ENCODE measurements at places on chromosomes 3 and 15.

DNA sequence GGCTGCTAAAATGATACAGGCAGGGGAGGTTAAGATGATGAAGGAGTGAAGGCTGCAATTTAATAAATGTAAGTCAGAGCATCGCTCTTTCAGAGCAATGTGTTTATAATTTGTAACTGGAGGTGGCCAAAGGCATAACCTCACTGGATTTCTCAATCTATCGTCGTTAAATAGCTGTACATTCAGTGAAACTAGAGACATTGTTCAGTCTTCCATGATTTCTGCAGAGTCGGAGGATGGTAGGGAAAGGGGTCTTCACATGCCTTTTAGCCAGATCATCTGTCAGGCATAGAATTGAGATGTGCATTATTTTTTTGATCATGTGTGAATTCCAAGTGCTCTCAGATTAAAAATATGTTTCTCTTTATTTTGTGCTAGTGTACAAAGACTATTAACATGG lies 315.4 kb downstream of the OXSM start:
- DNase-seq, result no peak

DNA sequence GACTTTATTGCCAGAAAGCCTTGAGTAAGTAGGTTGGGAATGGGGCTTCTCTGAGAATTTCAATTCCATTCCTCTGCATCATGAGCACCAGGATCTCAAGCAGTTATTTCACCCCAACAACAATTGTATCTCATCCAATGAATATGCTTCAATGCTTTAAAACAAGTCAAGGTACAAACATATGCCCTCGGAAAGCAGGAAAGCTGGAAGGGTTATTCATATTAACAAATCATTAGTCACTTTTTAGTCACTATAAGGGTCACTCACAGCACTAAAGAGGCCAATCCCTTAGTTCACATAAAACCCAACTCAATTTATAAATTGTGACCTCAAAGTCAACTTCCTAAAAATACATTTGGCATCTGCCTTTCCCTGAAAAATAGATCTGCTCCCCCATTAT lies 16.2 kb downstream of the MB21D2 start:
- no peak for DNase-seq

GRCh38 chr3:60176614-60177013 lies 1074.6 kb downstream of the FHIT start:
- no peak for DNase-seq

DNA sequence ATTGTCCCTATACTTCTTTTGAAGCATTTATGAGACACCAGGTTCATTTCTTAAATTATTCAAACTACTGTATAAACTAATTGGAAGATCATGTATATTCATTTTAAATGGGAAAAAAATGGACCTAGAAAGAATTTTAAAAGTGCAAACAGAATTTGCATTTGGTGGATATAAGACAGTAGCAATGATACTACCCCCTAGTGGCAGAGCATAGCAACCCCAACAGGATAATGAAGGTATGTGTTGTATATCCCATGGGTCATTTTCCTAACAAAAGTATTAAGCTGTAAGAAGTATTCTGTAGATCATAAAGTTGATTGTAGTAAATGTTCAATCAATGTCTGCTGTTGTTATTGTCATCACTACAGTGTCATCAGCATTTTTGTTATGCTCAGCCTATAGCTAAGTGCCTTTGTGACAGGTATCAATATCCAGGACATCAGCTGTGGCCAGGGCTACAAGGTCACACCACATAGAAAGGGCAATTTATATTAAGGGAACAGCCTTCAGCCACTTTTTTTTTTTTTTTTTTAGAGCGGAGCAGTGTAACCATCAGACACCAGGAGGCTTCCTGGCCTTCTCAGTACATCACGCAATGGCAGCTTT lies 175.8 kb downstream of the FOXB1 start:
- DNase-seq, result no peak

DNA sequence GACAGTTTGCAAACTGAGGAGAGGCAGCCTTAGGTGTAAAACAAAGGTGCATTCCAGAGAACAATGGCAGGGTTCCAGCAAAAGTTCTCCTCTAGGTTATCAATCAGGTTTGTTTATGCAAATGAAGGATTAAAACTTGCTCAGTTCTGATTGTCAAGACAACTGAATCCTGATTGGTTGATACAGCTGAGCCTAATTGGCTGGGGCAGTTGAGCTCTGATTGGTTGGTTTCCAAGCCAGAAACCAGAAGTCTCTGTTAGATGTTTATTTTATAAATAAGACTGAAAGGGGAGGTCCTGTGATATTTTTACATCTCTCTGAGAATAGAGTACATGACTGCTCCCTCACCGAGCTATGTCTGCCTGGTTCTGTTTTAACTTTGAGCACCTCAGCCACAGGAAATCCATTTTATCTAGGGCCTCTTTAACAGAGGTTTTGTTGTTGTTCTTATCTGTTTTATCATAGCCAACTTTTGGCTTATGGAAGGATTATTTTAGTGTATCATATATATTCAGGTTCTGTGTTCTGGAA lies 37.8 kb downstream of the PPM1L start:
- no peak for DNase-seq

- DNase-seq, result no peak
Measured at GRCh38 chr3:74613521-74614106, 845 bp downstream of the CNTN3 start.

- DNase-seq, result no peak
Measured at GRCh38 chr3:42066516-42067181, 24.5 kb upstream of the TRAK1 start.

GRCh38 chr15:77163781-77164384 lies 93.0 kb upstream of the TSPAN3 start:
- DNase-seq, result no peak

GRCh38 chr3:18870074-18870640 lies 278.2 kb upstream of the KCNH8 start:
- DNase-seq, result no peak

DNA sequence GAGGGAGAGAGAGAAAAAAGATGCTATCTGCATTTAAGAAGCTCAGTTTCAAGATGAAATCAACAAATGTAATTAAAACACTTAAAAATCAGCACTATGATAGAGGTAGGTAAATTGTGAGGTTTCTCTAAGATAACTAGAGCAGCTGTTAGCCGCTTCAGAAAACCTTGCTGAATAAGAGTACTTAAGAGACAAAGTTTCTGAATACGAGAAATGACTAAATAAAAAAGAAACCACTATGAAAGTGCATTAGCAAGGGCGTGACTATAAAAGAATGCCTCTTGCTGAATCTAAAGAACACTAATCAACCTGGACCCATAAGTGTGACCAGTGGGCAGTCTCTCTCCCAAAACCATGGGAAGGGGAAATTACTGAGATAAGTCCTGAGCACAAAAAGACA lies 41.8 kb downstream of the IQCB1 start:
- DNase-seq, result no peak

DNA sequence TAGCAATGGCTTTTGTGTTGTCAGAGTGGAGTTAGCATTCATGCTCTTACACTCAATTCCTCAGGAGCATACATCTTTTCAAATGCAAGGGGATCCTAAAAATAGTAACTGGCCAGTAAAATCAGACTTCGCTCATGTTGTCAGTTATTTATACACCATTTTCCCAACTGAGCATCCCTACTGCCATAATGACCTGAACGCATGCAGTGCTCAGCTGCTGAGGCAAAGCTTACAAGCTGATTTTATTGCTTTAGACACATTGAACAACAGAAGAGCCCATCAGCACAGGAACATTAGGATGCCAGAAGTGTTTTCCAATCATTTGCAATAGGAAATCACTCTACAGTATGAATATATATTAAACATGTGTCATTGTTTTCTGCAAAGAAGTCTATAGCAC lies 689.7 kb upstream of the BCHE start:
- DNase-seq, result peak; percentile 87

GRCh38 chr3:50237133-50237651 lies 1.2 kb downstream of the GNAI2 start:
- no peak for DNase-seq

DNA sequence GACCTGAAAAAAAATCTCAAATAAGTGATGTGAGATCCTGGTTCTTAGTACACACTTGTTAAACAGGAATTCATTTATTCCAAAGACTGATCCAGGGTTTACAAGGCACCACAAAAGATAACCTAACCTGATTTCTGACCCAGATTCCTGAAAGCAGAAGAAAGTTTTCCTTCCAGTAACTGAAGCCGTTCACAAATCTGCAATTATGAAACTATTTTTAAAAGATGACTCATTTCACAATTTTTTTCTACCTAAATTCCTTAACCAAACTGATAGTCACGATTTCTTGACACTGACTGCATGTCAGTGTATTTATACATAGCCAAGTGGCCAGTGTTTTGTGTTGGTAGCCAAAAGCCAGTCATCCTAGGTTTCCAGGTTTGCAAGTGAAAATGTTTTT lies 17.1 kb downstream of the SLC9A9 start:
- DNase-seq, result no peak

GRCh38 chr3:113018536-113019181 lies 27.9 kb downstream of the GTPBP8 start:
- no peak for DNase-seq

DNA sequence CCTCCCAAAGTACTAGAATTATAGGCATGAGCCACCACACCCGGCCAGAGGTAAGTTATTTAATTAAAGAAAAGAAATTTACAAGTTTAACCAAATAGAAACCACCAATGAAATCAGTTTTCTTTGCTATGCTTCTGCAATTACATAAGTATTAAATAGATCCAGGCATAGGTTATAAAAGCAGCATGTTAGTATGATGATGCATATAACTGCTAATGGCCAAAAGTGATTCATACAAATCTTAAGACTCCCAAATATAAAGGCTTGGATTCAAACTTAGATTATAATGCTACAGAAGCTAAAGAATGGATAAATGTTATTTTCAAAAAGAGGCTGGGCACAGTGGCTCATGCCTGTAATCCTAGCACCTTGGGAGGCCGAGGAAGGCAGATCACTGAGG lies 32.8 kb upstream of the HDC start:
- no peak for DNase-seq

- no peak for DNase-seq
Measured at GRCh38 chr3:171095063-171095462, 68.5 kb upstream of the SLC2A2 start.

GRCh38 chr15:42100021-42100800 lies 5.8 kb upstream of the PLA2G4D start:
- no peak for DNase-seq

DNA sequence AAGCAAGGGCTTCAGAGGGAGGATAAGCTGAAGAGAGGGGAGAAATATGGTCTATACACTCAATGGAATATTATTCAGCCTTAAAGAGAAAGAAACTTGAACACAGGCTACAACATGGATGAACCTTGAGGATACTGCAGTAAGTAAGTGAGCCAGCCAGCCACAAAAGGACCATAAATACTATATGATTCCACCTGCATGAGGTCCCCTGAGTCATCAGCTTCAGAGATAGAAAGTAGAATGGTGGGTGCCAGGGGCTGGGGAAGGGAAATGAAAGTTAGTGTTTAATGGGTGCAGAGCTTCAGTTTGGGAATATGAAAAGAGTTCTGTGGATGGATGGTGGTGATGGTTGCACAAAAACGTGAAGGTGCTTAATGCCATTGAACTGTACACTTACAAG lies 68.4 kb upstream of the SEC13 start:
- no peak for DNase-seq

GRCh38 chr3:185084901-185085300 lies 68.0 kb downstream of the C3orf70 start:
- DNase-seq, result no peak

DNA sequence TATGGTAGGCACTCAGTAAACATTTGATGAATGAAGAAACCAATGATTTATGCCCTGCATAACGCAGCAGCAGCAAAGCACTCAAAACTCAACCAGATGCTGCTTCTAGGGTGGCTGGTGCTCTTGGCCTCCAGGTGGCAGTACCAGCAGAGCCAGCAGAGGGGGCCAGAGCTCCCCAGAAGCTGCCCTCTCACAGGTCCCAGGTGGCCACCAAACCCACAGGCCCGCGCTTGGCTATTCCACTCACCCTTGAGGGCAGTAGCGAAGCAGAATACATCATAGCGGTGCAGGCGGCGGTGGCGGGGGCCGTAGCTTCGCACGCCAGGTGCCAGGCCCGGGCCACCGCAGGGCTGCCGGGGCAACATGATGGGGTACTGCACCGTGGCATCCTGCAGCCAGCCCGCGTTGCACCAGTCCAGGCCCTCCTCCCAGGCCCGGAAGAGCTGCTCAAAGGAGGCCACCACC lies 16.6 kb downstream of the HAPLN3 start:
- no peak for DNase-seq

DNA sequence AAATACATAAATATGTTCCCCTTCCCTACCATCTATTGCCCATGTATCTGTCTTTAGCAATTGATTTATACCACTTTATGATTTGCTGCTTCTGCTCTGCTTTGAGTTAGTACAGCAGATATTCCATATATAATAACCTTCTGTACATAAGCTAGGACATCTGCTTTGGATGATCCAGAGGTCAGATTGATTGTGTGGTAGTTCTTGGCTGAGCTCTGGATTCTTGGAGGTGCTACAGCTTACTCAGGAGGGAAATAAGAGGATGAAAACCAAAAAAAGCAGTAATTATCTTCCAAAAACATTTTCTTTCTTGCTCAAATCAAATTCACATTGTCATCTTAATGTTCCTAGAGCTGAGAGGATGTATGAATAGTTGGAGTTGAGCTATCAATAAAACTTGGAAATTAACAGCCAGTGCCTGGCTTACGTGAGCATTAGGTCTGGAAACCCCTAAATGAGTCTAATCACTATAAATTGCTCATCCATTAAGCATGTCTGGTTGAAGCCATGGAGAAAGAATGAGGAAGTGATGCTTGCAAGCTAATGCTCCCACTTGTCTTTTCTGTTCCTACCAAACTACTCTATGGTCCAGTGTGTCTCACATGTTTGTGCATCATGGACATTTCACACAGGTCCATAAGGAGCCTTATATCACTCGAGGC lies 36.3 kb upstream of the TMEM42 start:
- no peak for DNase-seq

DNA sequence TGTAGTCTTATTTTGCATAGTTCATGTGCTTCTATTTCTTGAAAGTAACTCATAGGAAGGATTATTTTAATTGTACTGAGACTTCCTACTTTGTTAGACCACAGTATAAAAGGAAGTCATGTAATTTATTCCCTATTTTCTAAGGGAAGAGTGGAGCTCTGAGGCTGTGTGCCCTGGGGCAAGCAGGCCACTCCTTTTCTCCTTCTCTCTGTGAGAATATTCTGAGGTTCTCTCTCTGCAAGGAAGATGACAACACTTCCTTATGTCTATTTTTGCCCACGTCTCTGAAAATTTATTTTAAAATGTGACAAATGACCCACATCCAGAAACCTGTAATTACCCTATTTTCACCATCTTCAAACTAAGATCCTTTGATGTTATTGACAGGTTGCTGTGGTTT lies 11.0 kb downstream of the KCTD6 start:
- DNase-seq, result no peak

DNA sequence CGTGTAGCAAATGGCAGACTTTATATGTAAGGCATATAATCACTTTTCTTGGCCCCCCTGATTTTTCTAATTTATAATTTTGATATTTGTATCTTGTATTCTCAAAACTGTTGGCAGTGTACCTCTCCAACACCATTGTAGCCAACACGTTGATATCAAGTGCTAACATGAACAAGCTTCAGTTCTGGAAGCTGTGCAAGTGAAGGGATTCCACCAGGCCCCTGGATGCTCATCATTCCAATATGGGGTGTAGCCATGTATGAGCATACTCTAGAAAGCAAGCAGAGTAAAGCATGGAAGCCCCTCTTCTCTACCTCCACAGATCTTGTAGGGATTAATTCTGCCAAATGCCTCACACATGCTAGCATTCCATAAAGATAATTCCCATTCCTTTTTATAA lies 211.3 kb downstream of the MYRIP start:
- DNase-seq, result no peak
